Vagina (tissue), 2 donors: ENCODE measurements at places on chromosomes 1 and 21.

DNA sequence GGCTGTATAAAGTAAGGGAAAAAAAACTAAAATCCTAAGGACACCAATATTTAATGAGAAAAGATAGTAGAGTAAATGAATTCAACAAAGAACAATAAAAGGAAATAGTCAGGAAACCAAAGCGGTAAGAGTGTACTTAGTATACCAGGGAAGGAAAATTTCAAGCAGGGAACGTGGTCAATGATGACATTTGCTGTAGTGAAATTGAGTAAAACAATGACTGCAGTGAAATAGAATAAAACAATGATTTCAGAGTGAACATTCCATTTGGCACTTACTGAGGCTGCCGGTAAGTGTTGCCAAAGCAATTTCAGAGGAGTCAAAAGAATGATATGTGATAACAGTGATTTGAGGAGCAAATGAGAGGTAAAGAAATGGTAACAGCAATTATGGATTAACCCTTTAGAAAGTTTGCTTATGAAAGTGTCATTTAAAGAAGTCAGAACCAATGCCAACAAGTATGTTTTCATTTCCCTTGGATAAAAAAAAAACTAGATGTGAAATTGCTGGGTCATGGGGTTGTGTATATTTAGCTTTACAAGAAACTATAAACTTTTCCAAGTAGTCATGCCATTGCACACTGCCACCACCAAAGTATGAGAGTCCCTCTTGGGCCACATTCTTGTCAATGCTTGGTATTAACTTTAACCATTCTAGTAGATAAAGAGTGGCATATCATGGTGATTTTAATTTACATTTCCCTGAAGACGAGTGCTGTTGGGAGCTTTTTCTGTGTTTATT, 50.5 kb downstream of the VCAM1 start:
- no peak for DNase-seq

GRCh38 chr21:39737376-39738000, 7.5 kb upstream of the IGSF5 start:
- no peak for DNase-seq

DNA sequence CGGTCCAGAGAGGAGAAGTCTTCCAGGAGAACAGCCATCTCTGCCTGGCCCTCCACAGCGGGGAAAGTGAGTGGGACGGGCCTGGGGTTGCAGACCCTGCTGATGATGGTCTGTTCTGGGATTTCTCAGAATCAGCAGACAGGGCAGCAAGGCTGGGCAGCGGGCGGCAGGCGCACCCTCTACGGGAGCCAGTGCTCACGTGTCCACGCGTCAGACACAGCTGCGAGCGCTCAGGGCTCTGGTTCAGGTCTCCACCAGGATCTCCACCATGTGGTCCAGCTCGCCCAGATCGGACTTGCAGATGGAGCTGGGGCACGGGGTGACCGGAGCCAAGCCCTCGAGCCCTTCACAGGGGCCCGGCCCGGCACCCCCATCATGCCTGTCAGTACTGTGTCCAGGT, 5.5 kb downstream of the CLCA4 start:
- no peak for DNase-seq

- DNase-seq: no peak
Measured at GRCh38 chr1:39129514-39129913, 75.0 kb upstream of the MACF1 start.

GRCh38 chr1:112466078-112466660, 42.6 kb upstream of the WNT2B start:
- no peak for DNase-seq

GRCh38 chr21:37696936-37697335, 219.3 kb downstream of the KCNJ6 start:
- no peak for DNase-seq

DNA sequence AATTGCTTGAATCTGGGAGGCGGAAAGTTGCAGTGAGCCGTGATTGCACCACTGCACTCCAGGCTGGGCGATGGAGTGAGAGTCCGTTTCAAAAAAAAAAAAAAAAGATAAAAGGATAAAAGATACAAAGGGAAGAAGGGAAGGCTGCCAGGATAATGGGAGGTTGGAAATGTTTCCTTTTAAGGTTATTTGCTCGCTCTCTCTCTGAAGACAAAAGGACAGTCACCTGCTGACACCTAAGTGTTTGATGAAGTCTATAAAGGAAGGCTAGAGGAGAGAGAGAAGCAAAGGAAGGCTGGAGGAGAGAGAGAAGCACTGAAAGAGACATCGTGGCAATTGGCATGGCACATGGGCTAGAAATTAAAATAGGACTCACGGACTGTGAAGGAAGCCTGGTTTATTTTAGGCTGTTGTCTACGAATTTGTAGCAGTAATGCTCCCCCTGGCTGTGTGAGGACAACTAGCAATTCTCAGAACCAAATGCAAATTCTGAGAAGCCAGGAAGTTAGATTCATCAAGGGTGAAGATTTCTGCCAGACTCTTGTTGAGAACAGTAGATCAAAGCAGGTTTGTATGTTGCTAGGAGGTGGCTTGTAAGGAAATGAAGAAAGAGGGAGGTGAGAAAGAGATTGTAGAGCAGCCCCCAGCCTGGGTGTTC, 154.2 kb downstream of the ZP4 start:
- no peak for DNase-seq

DNA sequence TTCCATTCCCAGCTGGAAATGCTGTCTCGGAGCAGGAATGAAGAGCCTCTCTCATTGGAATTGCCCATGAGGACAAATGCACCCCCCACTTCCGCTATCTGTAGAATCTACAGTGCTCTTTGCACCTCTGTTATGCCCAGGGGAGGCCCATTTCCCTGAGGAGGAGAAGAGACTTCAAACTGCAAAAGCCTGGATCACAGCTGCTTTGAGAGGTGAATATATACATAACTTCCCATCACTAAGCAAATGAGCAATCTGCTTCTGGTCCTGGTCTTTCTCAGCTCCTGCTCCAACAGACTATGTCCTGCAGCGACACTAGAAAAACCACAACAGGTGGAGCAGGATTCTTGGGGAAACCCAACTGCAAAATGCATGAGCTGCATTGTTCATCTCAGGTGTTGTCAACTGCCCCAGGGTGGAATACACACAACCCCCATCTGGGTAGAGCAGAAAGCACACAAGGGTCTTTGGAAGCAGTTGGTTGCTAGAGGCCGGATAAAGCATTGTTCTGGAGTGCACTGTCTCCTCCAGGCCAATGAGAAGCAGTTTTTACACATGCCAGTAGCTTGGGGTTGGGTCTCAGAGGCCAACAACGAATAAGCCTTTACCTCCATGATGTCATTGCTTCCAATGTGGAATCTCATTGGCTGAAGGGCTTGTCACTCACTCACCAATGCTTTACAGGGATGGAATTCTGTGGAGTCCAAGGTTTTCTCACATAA, 67.7 kb upstream of the RAB4A start:
- no peak for DNase-seq

- no peak for DNase-seq
Measured at GRCh38 chr1:200384818-200385390, 24.9 kb downstream of the ZNF281 start.

- DNase-seq: no peak
Measured at GRCh38 chr1:235571482-235571881, 67.2 kb upstream of the B3GALNT2 start.

- DNase-seq: no peak
Measured at GRCh38 chr1:96588416-96588995, 133.1 kb upstream of the PTBP2 start.

- DNase-seq: no peak
Measured at GRCh38 chr1:231872461-231872910, 245.9 kb downstream of the DISC1 start.

DNA sequence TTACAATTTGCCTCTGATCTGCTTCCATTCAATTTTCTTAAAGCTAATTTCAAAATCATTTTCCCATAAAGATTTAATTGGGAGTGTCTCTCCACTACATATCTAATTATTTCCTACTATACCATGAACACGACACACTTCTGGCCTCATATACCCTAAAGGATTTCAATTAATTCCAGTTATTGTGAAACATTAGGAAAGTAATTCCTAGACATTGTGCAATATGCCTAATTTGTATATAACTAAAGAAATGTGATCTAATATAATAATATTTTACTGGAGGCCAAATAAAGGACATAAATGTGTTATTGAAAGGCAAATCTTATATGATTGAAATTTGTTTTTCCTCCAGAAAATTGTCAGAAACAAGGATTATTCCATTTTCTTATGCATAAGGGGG, 727.2 kb upstream of the ADGRL2 start:
- DNase-seq: no peak

- DNase-seq: no peak
Measured at GRCh38 chr1:1947493-1947892, 28.4 kb upstream of the TMEM52 start.

DNA sequence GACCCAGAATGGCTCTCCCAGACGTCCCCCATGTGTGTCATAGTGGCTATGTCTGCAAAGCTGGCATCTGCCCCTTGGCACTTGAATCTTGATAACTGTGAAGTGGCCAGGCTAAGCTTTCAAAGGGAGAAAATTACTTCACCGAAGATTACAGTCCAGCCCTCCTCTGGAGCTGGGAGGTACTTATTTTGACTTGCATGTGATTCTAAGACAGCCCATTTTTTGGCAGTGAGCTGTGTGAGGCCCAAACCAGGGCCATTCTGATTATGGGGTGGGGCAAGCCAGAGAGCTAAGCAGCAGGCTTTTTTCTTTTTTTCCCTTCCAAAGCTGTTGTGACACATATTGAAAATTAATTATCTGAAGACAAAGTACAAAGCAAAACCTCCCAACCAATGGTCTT, 42.1 kb upstream of the C8B start:
- DNase-seq: no peak

- DNase-seq: no peak
Measured at GRCh38 chr1:15540186-15540585, 13.5 kb downstream of the DNAJC16 start.

GRCh38 chr1:101567582-101568189, 330.9 kb downstream of the S1PR1 start:
- DNase-seq: no peak

GRCh38 chr1:99623554-99623953, 22.4 kb upstream of the PALMD start:
- DNase-seq: no peak

- no peak for DNase-seq
Measured at GRCh38 chr1:202143011-202143767, 1.3 kb downstream of the ARL8A start.

DNA sequence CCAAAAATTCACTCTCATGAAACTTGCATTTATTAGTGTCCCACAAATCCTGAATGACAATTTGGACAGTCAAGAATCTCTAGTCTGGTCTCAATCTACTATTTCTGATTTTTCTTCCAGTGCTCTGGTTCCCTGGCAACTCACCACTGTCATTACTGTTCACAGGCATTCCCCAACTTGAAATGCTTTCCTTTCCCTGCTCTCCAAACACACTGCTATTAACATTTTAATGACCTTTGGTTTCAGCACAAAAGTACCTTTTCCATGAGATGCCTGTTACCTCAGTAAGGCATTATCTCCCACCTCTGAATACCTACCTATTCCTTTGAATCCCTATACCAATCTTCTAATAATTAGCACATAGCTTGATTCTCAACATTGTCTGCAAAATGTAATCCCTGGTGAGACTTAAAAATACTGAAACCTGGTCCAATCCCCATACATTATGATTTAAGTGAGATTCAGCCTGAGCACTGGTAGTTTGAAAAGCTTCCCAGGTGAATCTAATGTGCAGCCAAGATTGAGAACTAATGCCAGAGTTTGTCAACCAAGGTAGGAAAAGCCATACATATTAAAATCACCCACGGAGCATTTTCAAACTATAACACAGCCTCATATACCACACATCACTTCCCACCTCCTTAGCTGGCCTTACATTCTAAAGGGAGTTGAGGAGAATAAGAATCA, 11.7 kb upstream of the ANGPTL3 start:
- no peak for DNase-seq

- no peak for DNase-seq
Measured at GRCh38 chr1:168709405-168710363, 19.3 kb downstream of the DPT start.

DNA sequence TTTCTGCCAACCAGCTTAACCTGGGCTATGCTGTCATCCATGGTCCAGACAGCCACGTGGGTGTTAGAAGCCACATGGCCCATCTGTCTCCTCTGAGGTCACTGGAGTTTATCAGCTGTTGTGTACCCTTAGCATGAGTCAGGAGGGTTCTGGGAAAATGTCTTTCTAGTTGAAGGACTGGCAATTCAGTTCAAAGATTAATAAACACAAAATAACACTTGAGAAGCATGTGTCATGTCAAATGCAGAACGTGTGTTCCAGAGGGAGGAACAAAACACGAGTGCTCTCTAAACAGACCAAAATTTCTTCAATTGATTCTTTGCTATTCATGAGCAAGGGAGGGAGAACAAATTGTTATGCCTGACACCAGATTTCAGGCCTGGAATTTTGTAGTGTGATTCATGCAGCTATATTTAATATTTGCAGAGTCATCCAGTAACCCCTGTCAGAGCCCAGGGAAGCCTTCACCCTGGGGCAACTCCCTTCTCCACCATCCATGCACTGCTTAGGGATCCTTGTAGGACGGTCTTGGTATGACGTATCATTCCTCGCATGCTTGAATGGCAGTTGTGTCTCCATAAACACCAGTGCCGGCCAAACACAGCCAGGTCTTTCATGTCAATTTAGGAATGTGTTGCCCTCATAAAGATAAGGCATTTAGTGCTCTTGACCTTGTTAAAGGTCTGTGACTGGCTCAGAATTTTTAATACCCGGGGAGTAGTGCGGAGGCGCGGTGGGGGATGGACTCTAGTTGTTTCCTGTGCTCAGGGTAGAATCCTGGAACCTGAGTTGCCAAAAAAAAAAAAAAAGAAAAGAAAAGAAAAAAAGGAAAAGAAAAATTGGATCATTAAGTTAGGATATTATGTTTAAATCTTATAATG, 27.7 kb upstream of the DYRK1A start:
- DNase-seq: no peak

GRCh38 chr1:188642704-188643103, 1814.0 kb downstream of the PLA2G4A start:
- DNase-seq: no peak
